ENCODE measurements at places on chromosomes 1 and 21. TPM values are rescaled to one million over a fixed set of nuclear protein-coding genes. Genes with fewer than 3 reads are reported as not detected.

Gene AQP10
- 0.05 TPM for total RNA-seq

- no peak overlapping the region for H3K4me3 ChIP-seq
- no peak for DNase-seq
- no peak overlapping the region for H3K27ac ChIP-seq
- no peaks in the 10 kb centered on the region for H3K36me3 ChIP-seq
- no peaks in the 10 kb centered on the region for H3K4me1 ChIP-seq
Observed at GRCh38 chr1:169022648-169023047, 83.8 kb upstream of the ATP1B1 start.

DNA sequence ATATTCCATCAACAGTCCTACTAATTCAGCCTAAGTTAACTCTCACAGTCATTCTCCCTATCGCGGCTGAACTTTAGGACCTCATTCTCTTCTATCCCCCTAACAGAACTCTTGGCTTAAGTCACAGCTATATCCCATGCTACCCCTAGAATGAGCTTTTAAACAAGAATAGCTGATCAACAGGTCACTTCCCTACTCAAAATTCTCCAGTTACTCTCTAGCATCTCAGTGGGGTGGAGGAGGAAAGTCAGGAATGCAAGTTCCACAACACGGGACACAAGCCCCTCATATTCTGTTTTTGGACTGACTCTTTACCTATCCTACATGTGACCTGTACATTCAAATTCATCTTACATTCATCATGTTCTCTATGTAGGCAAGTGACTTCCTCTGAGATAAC, 21.0 kb downstream of the MRPL39 start:
- H3K4me1 ChIP-seq = no peaks in the 10 kb centered on the region
- H3K27ac ChIP-seq = no peak overlapping the region
- no peak overlapping the region for H3K4me3 ChIP-seq
- H3K36me3 ChIP-seq = peaks cover 4% of the 10 kb centered on the region
- no peak for DNase-seq
- no peaks in the 10 kb centered on the region for H3K27me3 ChIP-seq

Gene CAMTA1
- 32.0 TPM for total RNA-seq

DNA sequence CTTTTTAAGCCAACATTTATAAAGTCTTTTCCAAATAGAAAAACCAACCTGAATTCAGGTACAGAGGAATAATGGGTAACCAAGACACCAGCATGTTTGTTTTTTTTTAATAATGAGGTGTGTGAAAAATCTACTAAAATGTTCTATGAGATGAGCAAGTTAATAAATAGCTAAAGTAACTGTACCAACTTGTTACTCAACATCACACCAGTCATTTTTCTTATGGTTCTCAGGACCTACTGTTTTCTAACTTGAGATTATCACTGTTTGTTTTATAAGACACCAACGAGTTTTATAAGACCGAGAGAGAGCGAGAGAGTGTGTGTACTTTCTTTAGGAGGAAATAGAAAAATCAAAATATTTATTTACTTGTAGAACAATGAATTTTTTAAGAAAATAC, 12.4 kb downstream of the ELK4 start:
- DNase-seq = no peak
- H3K27me3 ChIP-seq = no peaks in the 10 kb centered on the region
- no peak overlapping the region for H3K4me3 ChIP-seq
